ENCODE measurements at places on chromosomes 3 and 15. TPM values are rescaled to one million over a fixed set of nuclear protein-coding genes. Genes with fewer than 3 reads are reported as not detected.

The AADAC gene
- total RNA-seq = not detected

The B3GALNT1 gene
- total RNA-seq = 24.8 TPM

The GOLGA8G gene
- total RNA-seq = not detected

The TUSC7 gene
- not detected for total RNA-seq

The CPA3 gene
- total RNA-seq = not detected

The GJD2 gene
- total RNA-seq = not detected

The DOCK3 gene
- 6.9 TPM for total RNA-seq

DNA sequence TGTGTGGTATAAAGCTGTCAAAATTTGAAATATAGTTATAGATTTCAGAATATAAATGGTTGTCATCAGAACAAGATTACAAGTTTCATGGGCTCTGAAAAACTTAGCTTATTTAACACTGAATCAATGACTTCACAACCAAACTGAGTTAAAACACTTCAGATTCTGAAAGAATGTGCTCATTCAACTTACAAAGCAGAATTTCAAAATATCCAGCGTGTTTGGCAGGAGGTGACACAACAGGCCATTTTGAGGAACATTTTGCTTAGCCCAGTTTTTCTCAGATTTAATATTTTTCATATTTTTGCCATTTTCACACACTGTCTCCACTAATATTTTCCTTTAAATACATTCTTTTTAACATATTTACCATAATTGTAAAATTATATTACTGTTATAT lies 781.1 kb downstream of the TUSC7 start:
- DNase-seq = no peak

DNA sequence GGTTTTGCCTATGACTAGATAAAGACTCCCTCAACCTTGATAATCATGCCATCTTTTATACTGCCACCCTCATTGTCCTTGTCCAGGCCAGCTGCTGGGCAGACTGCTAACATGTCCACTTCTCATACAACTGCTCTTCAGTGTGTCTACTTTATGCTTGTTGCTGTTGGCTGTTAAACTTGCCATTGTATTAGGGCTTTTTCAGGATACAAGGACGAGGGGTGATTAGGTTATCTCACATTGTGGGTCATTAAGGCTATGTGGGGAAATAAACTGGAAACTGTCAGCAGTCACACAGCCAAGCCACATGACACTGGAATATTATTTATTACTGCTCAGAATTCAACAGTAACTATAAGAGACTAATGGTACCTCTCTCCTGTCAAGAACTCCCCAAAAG lies 36.1 kb downstream of the STARD9 start:
- no peak for DNase-seq

GRCh38 chr15:86837294-86838061 lies 757.8 kb downstream of the AGBL1 start:
- DNase-seq = no peak

DNA sequence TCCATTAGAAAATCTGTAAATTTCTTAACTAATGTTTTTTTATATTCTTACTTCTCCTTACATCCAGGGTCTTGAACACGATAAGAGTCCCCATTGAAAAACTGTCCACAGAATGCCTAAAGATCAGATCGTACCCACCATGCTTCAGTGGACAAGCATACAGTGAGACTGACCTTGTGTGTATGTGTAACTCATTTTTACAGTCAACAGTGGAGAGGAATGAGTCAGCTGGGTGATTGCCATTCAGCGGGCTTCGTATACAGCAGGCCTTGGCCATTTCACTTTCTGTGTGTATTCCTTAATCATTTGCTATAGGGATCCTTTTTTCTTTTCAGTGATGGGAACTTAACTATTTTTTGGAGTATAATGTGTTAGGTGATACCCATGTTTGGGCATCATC lies 10.6 kb downstream of the PARP14 start:
- no peak for DNase-seq

GRCh38 chr3:67167481-67167880 lies 169.4 kb downstream of the KBTBD8 start:
- DNase-seq = no peak

- no peak for DNase-seq
Observed at GRCh38 chr15:58497046-58497785, 65.4 kb downstream of the LIPC start.

GRCh38 chr3:80559701-80560100 lies 791.9 kb upstream of the ROBO1 start:
- no peak for DNase-seq

- peak; percentile 88 for DNase-seq
Observed at GRCh38 chr15:71448688-71449114, 333.4 kb downstream of the THSD4 start.

DNA sequence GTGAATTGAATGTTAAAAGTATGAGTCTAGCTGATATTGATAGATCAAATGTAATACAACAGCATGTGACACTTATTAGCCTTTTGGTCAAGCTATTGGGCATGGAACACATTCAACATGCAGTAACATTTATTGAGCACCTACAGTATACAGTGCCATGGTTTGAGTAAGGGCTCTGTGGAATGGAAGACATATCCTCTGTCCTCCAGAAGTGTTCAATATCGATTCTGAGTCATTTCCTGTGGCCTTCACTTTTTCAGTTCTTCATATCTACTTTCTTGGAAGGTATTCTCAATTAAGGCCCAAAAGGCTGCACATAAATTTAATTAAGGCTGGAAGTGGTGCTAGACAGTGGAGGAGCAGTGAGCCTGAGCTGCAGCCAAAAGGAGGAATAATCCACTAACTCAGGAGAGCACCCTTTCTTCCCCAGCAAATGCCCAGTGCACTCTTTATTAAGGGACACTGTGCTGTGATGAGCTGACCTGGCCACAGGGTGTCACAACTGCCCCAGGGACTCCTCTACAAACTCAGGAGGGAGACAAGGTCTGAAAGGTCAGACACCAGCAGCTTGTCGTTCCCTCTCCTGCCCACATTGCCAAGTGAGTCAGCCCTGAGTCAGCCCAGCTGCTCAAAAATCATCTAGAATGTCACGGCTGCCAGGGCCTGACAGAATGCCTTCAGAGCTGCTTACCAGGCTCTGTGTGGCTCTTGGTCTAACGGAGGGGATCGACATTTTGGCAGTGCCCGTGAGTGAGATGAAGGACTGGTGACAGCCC lies 544.8 kb downstream of the AGBL1 start:
- DNase-seq = peak; percentile 93

DNA sequence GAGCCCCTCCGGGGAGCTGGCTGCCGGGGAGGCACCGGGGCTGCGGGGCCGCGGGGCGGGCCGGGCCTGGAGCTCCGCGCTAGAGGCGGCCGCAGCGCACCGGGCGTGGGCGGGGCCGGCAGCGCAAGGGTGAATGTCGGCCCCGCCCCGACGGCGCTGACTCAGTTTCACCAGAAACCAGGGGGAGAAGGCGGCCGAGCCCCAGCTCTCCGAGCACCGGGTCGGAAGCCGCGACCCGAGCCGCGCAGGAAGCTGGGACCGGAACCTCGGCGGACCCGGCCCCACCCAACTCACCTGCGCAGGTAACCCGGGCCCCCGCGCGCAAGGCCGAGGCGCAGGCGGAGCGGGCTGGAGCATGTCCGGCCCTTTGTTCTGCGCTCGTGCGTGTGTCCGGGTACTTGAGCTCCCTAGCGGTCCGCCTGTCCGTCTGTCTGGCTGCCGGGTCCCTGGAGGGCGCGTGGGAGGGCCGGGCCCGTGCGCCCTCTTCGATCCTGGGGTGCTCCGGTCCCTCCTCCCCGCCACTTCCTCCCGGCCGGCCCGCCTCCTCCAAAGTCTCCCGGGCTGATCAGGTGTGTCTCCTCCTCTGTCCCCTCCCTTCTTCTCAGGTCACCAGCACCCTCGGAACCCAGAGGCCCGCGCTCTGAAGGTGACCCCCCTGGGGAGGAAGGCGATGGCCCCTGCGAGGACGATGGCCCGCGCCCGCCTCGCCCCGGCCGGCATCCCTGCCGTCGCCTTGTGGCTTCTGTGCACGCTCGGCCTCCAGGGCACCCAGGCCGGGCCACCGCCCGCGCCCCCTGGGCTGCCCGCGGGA lies at the start of gene SPINT1:
TSS of gene SPINT1 (plus strand) at position 164 of the 811 bp plus-strand sequence. CDS start at position 671, 507 bp downstream.
- peak; percentile 81 for DNase-seq

DNA sequence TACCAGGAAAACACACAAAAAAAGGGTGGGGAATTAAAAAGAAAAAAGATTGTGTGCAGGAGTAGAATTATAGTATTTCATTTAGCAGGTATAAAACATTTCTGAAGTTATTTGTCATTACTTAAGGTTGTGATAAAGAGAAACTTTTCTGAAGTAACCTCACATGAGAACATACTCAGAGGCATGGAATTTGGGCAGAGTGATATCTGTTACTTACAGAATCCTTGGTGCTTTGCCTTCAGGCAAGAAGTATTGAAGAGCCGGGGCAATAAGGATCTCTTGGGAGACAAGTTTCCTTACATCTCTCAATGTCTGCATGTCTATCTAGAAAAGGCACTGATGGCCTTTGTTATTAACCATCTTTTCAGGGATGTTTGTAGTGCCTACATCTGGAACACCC lies 179.7 kb upstream of the ROBO1 start:
- no peak for DNase-seq

DNA sequence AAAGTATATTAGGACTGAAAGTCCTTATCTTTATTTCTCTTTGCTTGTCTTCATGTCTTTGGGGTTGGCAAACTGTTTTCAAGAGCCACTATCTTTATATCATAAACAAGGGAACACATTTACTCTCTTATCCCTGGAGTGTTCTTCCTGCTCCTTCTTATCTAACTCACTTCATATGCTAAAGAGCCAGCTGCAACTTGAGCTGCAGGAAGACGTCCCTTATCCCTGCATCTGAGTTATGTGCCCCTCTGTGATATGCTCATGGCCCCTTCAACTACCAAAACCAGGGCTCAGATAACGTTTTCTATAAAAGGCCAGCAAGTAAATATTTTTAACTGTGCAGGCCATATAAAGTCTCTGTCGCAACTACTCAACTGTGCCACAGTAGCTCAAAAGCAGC lies 137.0 kb upstream of the CRBN start:
- DNase-seq = no peak

DNA sequence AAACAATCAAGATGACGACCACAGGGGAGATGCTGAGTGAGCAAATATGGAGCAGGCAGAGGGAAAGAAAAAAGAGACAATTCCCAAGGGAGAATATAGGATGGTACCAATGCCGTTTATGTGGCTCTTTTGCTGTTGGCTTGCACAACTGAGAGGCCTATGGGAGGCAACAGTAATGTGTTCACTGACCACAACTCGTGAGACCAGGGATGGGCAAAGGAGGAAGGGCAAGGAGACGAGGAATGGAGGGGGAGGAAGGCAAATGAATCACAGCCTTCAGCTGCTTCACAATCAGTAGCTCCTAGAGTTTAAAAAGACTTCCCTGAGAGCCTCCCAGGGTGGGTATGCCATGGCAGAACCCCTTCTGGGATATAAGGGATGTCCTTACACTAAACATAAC lies 131.5 kb downstream of the SLC9A9 start:
- DNase-seq = no peak

DNA sequence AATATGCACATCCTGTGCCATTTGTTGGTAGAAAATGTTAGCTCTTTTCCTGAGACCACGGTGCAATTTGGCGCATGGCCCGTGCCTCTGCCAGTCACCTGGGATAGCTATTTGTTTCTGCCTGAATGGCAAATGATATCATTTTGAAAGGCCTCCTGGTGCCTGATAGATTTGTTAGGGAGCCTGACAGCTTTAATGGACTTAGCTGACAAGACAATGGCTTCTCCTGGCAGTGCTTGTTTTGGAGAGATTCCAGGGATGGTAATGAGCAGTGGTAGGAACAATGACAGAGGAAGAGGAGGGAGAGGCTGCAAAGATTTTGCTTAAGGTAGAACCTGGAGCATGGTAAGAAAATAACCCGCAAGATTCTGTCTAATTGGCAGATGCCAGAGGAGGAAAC lies 268.5 kb downstream of the CLSTN2 start:
- peak; percentile 60 for DNase-seq

DNA sequence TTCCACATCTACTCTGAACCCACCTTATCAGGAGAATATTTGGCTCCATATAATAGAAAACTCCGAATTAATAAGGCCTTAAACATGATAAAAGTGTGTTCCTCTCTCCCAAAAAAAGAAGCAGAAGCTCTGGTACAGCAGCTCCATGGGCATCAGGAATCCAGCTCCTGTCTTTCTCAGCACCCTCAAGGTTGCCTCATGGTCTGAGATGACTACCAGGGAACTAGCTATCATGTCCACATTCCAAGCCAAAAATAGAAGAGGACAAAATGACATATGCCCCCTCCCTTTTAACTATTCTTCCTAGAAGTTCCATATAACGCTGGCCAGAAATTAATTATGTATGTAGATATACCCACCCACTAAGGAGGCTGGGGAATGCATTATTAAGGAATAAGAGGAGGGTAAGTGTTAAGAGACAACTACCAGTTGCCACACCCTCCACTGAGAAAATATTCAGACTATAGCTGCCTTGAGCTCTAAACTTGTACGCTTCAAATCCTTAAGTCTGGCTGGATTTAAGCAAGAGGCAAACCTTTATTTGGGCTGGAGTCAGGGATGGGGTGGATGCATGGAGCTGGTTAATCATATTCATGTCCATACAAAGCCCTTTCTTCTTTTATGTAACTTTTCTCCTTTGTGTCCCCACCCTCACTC lies 35.8 kb upstream of the CTDSPL start:
- peak; percentile 16 for DNase-seq

DNA sequence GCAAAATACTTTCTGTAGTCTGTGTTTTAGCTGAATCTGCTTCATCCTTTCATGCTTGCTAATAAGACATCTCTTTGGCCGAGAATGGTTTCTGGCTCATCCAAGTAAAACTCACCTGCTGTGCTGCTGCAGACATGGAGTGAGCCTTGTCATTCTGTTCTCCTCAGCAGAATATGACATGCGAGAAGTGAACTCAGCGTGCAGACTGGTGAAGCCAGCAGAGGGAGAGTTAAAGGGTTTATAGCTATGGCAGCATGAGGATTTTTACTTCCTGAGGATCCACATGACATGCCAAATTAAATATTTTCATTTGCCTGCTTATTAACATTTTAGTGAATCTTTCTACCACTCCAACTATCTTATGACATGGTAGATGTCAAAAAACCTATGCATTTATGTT lies 658.4 kb upstream of the NECTIN3 start:
- DNase-seq = peak; percentile 40

- DNase-seq = no peak
Observed at GRCh38 chr3:120416868-120417267, 33.9 kb downstream of the FSTL1 start.

- no peak for DNase-seq
Observed at GRCh38 chr3:23959135-23959900, 14.2 kb downstream of the NR1D2 start.

All from endodermal cell (in vitro differentiated cells).